ENCODE measurements at places on chromosomes 11 and 22. TPM values are rescaled to one million over a fixed set of nuclear protein-coding genes. Genes with fewer than 3 reads are reported as not detected.

The BSCL2 gene
- total RNA-seq: 26.7 TPM

The TRPM5 gene
- total RNA-seq: not detected

The MS4A7 gene
- 33.1 TPM for total RNA-seq

The APOL1 gene
- 40.7 TPM for total RNA-seq

The OR5P2 gene
- total RNA-seq: not detected

The MPEG1 gene
- total RNA-seq: 16.4 TPM

GRCh38 chr11:57605028-57605420, 7.5 kb downstream of the SERPING1 start:
- DNase-seq: no peak

DNA sequence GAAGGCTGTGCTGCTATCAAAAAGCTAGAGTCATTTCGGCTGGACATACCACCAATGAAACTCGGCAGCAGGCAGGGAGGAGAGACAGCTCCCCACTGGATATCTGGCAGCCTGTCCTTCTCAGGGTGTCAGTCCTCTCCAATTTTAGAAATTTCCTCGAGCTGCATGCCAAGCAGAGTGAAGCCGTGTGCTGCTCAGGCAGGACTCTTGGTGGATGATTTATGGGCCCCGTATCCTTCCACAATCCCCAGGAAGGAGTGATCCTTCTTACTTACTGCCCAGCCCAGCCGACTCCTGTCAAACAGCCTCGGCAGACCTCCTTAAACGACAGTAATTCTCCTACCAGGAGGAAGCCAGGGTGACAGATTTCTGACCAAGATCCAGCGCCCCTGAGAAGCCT, 410.4 kb downstream of the TENM4 start:
- DNase-seq: no peak

DNA sequence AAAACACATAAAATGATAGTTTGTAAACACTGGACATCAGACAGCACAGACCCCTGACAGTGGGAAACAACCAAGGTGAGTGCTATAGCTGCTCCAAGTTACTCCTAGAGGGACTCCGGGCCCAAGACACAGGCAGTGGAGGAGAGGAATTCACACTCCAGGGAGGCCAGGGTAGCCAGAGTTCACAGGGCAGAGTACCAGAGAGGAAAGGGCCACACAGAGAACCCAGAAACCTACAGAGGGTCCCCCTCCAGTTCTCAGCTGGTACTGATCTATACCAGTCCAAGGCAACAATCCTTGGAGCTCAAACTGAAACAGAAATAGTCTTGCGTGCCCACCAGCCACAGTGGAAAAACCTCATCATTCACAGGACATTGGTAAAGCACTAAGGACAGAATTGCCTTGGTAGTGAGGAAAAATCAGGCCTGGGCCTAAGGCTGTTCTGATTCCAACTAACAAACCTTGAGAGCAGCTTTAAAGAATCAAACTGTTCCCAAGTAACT, 7.6 kb downstream of the VPS37C start:
- no peak for DNase-seq

DNA sequence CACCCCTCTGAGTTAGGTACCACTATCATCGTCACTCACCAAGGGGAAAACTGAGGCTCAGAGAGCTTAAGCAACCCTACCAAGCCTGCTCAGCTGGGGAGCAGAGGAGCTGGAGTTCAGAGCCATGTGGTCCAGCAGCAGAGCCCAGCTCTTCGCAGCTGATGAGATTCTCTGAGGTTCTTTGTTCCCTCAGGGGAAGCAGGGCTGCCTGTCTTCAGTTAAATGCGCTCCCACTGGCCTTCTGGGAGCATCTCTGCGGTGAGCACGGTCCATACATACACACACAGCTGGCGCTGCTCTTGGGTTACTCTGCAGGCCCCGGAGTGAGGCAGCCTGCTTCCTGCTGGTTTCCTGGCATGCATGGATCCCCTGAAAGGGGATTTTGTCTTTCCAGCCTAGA, 5.2 kb upstream of the PTGDR2 start:
- DNase-seq: no peak

GRCh38 chr11:72838691-72839305, 24.6 kb downstream of the ATG16L2 start:
- no peak for DNase-seq

Measured in left cardiac atrium (tissue), 4 donors.